Peyer's patch (tissue), 4 donors: ENCODE measurements at places on chromosomes 3 and 15. TPM values are rescaled to one million over a fixed set of nuclear protein-coding genes. Genes with fewer than 3 reads are reported as not detected.

The AGTR1 gene
- total RNA-seq: 1.2 TPM

The TLR9 gene
- total RNA-seq: 0.27 TPM

The FES gene
- 4.7 TPM for total RNA-seq

The FGF7 gene
- total RNA-seq: 45.4 TPM

The TM2D3 gene
- total RNA-seq: 99.9 TPM

The HYAL1 gene
- 1.2 TPM for total RNA-seq

The VEPH1 gene
- total RNA-seq: 5.8 TPM

The RLBP1 gene
- not detected for total RNA-seq

The SLC15A2 gene
- total RNA-seq: 0.53 TPM

The TGM4 gene
- not detected for total RNA-seq

The CPNE9 gene
- total RNA-seq: not detected

The ATP8B4 gene
- 1.4 TPM for total RNA-seq

The C3orf49 gene
- not detected for total RNA-seq

The SLC2A2 gene
- 107 TPM for total RNA-seq

The EBLN2 gene
- 12.2 TPM for total RNA-seq

The AGBL1 gene
- not detected for total RNA-seq

The MST1R gene
- 114 TPM for total RNA-seq

The IL1RAP gene
- 3.4 TPM for total RNA-seq

The TNFAIP8L3 gene
- 4.6 TPM for total RNA-seq

The SLC22A14 gene
- not detected for total RNA-seq

The SKOR1 gene
- 2.0 TPM for total RNA-seq

The KNL1 gene
- total RNA-seq: 18.1 TPM

The HDC gene
- total RNA-seq: not detected

The CNTN4 gene
- 22.4 TPM for total RNA-seq

The FAM240A gene
- not detected for total RNA-seq

The LXN gene
- 30.9 TPM for total RNA-seq

The ZNF385D gene
- total RNA-seq: 1.3 TPM

The MAPKAPK3 gene
- 25.6 TPM for total RNA-seq

The NECTIN3 gene
- 48.9 TPM for total RNA-seq

The TMEM42 gene
- 12.6 TPM for total RNA-seq

The HERC2 gene
- 112 TPM for total RNA-seq

The SLC35G2 gene
- 2.7 TPM for total RNA-seq

The SLC22A13 gene
- 1.4 TPM for total RNA-seq

The ALPK3 gene
- 0.54 TPM for total RNA-seq

The B4GALT4 gene
- total RNA-seq: 50.4 TPM

The FETUB gene
- not detected for total RNA-seq

The COL7A1 gene
- total RNA-seq: 24.1 TPM

The DLL4 gene
- total RNA-seq: 11.4 TPM

The STOML1 gene
- total RNA-seq: 13.5 TPM

The SLC24A1 gene
- 15.7 TPM for total RNA-seq

The GOLGA8N gene
- total RNA-seq: 61.9 TPM

The ERICH6 gene
- not detected for total RNA-seq

The PRSS50 gene
- total RNA-seq: not detected

The CCRL2 gene
- 13.5 TPM for total RNA-seq
